Activated CD4-positive, alpha-beta T cell treated with anti-CD3 and anti-CD28 coated beads, Interleukin-2, amount 50 U/mL, for 4 hours (primary cell): ENCODE measurements at places on chromosomes 3 and 15.

DNA sequence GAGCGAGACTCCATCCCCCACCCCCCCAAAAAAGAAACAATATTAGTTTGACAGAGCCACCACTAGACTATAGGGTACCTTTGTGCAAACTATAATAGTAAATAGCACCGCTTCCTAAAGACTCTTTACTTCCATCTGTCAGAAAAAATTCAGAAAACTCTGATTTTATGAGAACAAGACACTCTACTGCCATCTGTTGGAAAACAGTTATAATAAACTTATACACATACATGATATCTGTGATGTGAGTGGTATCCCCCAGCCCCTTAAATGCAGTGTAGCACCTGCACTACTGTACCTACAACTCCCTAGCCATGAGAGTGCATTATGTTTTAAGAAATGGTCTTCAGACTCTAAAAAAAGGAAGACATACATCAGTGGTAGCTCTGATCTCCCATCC is 47.1 kb upstream of the CTDSPL start:
- DNase-seq: no peak

DNA sequence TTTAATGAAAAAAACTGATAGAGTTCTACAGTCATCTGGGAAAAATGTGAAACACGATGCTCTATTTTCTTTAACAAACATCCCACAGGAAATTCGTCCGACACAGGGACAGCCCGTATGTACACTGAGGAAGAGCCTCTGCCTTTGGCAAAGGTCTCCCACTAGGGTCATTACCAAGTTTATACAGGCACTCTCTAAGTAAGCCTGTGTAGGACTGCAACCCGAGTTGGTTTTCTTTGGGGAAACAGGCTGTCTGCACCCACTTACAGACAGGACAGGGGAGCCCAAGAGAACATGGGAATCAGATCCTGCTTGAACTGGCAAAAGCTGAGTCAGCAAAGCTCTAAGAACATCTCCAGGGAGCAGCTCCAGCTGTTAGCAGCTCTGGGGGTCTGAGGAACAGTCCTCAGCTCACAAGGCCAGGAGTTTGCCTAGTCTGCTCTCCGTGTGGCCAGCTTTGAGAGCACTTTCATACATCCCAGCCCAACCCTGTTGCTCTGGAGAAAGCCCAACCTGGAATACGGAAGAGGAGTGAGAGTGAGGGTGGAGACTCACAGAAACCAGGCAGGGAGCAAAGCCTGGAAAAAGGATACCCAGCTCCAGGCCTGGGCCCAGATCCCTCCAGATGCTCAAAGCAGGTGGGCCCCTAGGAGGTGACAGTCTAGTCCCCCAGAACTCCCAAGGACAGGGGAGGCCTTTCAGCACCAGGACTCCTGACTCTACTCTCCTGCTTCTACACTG is 1.9 kb downstream of the TBC1D2B start:
- no peak for DNase-seq

DNA sequence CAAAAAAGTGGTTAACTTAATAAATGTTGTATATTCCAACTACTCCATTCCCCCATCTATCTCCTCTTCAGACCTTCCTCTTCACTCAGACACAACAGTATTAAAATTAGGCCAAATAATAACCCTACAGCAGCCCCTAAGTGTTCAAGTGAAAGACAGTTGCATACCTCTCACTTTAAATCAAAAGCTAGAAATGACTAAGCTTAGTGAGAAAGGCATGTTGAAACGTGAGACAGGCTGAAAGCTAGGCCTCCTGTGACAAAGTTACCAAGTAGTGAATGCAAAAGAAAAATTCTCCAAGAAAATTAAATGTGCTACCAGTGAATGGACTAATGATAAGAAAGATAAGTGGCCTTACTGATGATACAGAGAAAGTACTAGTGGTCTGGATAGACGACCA is 71.7 kb downstream of the ANKRD28 start:
- no peak for DNase-seq

DNA sequence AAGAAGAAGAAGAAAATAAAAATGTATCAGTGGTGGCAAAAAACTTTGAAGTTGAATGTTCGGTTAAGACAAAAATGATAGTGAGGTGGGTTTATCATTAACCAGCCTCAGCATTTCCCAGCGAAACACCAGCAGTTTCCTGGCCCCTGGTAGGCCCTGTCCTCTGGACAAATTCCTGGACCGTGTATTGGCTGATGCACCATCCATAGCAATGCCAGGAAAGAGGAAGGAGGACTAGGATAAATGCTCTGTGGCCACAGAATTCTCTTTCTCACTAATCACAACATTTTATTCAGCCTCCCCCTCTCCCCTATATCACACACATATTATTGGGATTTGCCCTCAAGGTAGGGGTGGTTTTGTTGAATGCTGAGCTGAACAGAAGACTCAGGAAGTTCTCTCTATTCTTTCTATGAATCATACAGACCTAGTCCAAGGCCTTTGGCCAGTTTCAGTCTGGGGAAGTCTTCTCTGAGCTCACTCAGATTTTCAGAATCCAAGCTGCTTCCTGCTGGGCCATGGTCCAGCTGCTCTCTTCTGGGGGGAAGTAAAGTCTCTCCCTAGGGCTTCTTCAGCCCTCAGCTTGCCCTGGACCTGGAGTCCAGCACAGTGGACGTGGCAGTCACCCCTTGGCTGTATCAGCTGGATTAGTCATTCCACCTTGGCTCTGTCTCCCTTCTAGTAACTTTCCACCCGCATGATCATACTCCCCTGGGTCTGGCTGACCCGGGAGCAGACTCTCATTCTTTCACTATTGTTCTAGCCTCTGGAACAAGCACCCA is 27.6 kb downstream of the SLC28A1 start:
- no peak for DNase-seq

- no peak for DNase-seq
These were observed 240.9 kb upstream of the CADM2 start for GRCh38 chr3:84717894-84718293.

DNA sequence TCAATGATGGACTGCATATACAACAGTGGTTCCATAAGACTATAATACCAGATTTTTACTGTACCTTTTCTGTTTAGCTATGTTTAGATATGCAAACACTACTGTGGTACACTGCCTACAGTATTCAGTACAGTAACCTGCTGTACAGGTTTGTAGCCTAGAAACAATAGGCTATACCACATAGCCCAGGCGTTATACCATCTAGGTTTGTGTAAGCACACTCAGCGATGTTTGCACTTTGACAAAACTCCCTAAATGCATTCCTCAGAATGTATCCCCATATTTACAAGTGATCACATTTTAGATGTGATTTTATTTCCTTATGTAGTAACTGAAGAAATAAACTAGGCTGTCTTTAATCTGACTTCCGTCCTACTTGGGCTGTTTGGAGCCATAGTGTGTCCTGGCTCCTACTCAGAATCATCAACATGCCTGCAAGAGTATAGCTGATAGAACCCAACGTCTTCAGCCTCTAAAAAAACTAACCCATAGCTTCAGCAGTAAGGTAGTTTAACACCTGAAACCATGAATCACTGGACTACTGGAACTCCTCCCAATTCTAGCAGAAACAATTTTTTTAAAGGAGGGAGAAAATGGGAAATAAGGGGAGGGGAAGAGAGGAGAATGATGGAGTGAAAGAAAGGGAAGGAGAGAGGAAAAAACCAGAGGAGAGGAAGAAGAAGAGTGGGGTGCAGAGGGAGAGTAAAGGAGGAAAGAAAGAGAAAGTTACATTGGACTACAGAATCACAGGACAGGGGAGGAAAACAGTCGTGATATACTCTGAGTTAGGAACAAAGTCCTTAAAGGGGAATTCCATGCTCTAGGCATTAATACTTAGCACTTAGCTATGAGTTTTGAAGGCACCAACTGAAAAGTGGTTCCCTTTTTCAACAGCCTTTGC is 67.7 kb upstream of the PLXND1 start:
- no peak for DNase-seq

DNA sequence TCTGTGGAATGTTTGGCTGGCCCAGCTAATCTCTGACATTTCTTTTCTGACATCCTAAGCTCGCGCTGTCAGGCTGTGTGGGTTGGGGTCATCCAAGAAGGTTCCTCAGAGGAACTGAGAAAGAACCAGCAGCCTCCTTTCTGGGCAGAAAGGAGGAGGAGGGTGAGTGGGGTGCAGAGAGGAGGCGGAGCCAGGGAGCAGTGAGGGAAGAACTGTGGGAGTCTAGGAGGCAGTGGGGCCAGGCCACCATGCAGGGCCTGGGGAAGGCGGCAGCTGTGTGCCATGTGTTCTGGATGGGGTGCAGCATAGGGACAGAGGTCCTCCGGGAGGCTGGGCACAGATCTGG is 5.3 kb downstream of the SEMA7A start:
- DNase-seq: no peak

DNA sequence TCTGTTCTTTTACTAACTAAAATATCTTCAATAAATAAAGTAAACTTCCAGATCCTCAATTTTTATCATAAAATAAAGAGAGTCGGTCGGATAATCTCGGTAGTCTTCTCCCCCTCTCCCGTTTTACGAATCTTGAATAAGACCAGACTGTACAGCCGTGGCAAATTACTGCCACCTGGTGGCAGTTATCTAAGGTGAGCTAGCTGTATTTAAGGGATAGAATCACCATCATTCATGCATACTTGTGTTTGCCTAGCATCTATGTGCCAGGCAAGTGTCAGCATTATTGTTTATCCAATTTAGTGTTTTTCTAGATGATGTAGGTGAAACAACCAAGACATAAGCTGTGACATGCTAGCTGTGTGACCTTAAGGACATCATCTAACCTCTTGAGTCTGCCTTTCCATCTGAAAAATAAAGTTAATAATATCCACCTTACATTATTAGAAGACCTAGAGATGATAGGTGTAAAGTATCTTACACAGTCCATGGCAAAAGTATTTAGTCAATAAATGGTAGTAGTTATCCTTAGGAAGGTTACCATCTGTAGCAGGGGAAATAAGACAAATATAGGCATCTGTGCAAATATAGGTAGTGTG is 21.3 kb downstream of the DUT start:
- DNase-seq: peak; percentile 26

- no peak for DNase-seq
These were observed 484.6 kb downstream of the ROBO2 start for GRCh38 chr3:77524463-77524862.

GRCh38 chr3:159765030-159765859 is 223.4 kb upstream of the IL12A start:
- no peak for DNase-seq

GRCh38 chr3:125240496-125240895 is 27.9 kb upstream of the SLC12A8 start:
- DNase-seq: no peak

GRCh38 chr15:95300958-95301357 is 1029.5 kb upstream of the NR2F2 start:
- DNase-seq: no peak

DNA sequence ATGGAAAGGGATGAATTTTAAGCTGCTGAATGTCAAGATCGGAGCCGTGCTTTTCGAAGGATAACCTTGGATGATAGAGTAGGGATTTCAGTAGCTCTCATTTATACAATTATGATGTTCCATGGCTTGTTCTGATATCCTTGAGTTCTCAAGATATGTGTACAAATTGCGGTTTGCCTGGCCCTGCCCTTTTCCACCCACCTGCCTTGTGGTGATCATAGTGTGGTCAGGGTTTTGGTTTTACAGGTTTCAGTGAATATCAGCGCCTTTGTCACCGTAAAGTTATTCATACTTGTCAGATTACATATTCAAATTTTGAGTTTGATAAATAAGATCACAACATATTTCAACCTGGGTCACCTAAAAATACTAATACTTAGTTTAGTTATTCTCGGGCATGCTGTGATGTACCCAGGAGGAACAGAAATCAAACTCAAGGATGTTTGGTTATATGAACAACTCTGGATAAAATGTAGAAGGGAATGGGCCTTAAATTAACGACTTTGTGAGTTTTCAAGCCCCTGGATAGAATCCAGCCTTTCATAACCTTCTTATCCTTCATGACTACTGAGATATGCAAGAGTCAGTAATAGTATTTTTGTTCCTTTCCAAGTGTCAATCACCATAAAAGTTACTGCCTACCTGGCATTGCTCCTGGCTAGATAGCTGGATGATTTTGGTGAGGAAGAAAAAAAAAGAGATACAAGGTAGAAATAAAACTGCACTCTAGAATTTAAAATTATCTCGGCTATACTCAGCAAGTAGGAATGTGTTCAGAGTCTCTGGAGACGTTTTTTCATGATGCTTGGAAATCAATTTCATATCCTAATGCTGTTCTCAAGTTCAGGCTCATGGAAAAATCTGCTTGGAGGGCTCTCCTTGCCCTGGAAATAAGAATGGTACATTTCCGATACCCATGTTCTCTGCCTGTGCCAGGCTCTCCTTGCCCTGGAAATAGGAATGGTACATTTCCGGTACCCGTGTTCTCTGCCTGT is 209.2 kb upstream of the TPRG1 start:
- DNase-seq: no peak

GRCh38 chr3:66854601-66855151 is 143.4 kb upstream of the KBTBD8 start:
- DNase-seq: no peak

DNA sequence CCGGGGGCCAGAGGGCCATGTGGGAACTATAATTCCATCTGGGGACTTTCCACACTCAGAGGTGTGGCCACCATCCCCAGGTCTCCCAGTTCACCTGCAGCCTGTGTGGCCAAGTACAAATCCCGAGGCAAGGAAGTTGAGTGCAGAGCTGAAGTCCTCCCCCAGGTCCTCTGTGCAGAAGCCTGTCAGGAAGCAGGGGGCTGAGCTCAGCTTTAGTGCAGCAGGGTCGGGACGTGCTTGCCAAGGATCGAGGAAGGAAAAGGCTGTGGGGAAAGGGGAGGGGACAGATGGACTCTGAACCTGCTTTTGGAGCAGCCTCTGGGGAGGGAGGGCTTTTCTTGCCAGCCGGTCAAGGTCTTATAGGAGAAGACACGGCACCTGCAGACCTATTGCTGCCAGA is 67.7 kb downstream of the CHRNA7 start:
- no peak for DNase-seq

DNA sequence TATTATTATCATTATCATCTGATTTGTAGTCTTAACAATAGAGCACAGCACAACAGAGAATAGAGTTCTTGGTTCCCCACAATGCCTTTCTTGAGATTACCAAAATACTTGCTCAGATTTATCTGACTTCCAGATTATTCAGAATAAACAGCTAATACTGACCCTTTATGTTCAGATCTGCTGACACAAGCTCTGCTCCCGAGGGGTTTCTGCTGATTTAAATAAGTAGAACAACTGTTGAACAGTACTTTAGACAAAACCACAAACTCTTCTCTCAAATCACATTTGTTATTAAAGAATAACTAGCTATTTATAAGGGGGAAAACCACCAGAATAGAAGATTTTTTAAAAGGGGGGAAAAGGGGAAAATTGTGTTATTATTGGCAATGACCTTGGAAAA is 380.2 kb upstream of the ATP11B start:
- no peak for DNase-seq

GRCh38 chr15:66269326-66270090 is 16.0 kb upstream of the MEGF11 start:
- no peak for DNase-seq

DNA sequence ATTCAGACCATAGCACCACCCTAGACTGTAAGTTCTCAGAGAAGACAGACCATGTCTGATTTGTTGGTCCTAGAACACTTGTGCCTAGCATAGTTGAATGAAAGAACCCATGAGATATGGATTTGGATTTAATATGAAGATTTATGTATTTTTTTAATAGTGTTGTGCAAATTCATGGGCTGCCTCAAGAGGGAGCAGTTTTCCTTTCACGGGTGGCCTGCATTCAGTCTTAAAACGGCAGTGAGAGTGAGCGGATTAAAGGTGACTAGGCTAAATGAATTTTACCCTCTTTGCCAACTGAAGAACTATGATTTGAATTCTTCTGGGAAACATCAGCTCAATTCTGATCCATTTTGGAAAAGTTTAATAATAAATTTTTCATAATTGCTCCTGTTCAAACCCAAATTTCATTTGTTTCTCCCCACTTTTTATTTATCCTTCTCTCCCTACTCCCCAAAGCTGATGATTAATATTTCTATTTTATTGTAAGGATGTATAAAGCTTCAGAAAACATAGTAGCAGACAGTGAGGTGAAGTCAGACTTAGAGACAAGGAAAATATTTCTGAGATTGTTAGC is 67.3 kb downstream of the MORC1 start:
- DNase-seq: no peak
